ENCODE measurements at places on chromosomes 11 and 22. TPM values are rescaled to one million over a fixed set of nuclear protein-coding genes. Genes with fewer than 3 reads are reported as not detected.
A peak's percentile ranks its signal among the peaks of the same experiment; 100 is the strongest.

DNA sequence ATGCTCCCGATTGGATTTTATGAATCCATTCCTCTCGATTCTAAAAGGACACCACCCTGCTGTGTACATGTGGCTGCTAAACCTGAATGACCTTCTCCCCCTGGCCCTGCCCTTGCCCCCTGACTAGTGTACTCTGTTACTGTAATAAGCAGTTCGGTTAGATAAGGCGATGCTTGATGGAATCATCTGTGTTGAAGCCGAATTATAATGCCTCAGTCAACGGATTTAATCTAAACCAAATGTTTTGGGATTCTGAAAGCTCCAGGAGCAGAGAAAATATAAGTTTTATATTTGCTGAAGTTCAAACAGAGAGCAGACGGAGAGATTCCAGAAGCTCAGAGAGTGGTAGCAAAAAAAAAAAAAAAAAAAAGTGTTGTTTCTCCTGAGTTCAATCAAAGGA lies 275.4 kb upstream of the MPPED2 start:
- DNase-seq = no peak

DNA sequence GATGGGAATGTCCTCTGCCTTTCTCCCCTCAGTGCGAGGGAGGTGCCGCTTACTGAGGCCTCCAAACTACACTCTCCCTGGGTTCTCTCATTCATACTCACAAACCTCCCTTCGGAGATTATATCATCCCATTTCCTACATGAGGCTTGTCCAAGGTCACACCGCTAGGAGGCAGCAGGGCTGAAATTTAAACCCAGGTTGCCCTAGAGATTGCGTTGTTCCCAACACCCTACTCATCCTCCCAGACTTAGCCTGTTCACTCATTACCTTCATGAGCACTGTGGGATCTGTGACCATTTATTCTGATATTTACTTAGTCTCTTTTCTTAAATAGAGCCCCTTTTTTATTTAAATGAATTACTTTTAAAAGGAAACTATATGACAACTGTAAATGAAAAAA lies 31.1 kb downstream of the SDHAF2 start:
- DNase-seq = no peak

DNA sequence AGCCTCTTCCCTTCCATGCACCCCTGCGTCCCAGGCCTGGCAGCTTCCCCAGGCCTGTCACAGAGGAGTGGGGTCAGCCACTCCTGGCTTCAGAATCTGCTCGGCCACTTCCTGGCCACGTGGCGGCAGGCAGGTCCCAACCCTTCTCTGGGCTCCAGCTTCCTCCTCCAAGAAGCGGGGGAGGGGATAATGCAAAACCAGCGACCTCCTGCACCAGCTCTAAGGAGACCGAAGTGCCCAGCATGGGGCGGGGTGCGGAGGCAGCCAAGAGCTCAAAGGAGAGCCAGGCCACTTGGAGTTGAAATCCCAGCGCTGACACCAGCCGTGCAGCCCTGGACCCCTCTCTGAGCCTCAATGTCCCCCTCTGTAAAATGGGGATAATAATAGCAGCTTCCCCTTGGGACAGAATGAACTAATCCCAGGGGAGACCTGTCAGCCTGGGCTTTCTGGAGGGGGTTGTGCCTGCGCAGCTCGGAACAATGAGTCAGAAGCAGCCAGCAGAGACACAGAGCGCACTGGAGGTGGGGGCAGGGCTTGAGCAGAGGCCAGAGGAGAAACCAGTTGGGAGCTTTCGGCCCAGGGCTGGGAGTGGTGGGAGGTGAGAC lies 22.8 kb upstream of the PICK1 start:
- peak; percentile 70 for DNase-seq

GRCh38 chr22:48905206-48905975 lies 922.3 kb downstream of the BRD1 start:
- peak; percentile 23 for DNase-seq

DNA sequence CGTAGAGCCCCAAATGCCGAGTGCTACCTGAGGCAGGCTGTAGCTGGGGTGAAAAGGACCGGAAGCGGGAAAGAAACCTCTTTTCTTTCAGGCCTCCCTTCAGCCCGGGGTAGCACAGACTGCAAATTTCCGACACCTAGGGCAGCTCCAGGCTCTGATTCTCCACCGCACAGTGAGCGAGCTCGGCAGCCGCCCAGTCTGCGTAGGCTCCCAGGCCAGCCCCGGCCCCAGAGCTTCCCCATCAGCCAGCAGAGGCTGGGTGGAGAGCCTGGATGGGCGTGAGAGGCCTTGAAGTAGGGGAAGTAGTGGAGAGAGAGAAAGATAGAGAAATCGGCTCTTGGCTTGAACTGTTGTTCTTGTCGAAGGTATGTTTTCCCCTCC lies 9.3 kb upstream of the PAX6 start:
- no peak for DNase-seq

GRCh38 chr11:118341815-118342489 lies 553 bp downstream of the CD3D start:
- no peak for DNase-seq

- no peak for DNase-seq
Measured at GRCh38 chr22:50628543-50629134, 687 bp upstream of the ARSA start.

DNA sequence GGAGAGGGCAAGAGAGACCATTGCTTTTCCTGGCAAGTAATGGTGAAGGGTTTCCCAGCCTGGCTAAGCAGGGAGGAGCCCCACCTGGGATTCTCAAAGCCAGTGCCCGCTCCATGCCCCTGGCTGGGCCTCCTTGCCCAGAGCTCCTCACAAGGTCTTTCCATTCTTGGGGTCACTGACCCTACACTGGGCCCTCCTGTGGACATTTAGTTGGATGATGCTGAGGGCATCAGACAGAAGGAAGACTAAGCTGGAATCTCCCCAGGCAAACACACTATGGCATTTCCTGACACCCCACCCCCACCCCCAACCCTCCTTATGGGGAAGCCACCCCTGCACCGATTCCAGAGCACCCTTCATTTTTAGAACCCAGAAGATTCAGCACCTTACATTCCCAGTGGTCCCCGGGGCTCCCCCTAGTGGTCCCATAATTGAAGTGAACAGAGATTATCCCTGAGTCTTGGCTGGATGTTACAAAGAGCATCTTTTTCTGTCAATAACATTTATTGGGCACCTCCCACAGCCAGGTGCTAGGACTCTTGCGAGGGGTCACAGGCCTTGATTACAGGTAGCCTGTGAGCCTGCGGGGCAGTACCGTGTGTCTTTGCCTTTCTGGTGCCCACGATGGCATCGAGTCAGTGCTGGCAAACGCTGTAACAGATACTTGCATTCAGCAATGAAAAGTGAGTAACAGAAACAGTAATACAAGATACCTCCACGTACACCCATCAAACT lies 548.5 kb downstream of the BUD13 start:
- DNase-seq = peak; percentile 24

GRCh38 chr11:6315811-6316425 lies 4.4 kb downstream of the CAVIN3 start:
- DNase-seq = peak; percentile 60

DNA sequence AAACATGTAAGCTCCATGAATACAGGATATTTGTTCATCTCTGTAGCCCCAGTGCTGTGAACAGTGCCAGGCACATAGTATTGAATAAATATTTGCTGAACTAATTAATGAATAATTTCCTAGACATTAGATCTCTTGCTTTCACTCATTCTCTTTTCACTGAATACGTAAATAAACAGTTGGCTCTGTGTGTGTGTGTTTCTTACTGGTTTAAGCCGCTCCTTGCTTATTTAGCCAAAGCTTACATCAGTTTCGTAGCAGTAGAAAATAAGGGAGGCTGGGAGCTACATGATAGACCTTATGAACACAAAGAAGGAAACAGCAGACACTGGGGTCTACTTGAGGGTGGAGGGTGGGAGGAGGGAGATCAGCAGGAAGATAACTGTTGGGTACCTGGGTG lies 17.2 kb downstream of the KREMEN1 start:
- DNase-seq = no peak

DNA sequence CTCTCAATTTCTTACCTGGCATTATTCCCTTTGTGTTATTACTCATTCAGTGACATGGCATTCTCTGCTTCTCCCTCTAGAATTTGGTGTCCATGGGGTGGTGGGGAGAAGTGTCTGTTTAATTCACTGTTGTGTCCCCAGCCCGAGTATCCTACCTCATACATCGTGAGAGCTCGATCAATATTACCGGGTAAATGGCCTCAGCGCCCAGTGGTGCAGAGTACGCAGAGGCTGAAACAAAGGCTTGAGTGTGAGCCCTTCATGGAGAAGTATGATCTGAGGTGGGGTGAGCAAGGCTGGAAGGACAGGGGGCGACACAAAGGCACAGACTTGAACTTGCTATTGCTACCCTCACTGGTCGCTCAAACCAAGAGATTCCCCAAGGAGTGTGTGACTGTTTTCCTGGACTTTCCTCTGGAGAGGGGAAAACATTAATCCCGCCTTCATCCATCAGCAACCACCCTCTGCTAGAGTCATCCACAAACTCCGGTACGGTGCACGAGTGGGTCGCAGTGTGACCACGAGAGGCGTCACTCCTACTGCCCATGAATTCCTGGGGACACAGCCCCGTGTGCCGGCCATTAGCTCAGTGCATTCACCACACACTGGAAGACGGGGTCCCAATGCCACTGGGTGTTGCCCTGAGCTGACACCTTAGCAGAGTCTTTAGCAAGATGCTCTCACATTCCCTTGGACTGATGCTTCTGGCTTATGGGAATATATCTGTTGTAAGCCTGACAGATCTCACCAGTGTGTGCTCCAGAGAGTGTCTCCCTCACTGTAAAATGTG lies 35.0 kb upstream of the CCND1 start:
- no peak for DNase-seq

GRCh38 chr22:43207849-43208702 lies 21.1 kb upstream of the TTLL12 start:
- DNase-seq = no peak

- DNase-seq = no peak
Measured at GRCh38 chr22:17315310-17315709, 54.0 kb upstream of the CECR2 start.

DNA sequence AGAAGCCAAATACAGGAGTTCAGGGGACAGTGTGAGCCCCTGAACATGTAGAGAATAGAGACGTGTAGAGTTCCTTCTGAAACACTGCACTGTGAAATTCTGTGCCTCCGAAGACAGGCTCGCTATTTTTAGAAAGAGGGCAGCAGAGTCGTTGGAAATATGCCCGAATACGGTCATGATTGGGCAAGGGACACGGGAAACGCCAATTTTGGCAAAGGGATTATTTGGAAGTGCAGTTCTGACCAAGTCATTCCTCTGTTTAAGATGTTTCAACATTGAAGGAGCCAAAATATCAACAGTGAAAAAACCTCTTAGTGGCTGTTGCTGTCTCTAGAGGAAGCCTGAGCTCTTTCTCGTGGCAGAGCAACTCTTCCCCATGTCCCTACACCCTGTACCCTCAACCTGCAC lies 9.5 kb upstream of the CBX6 start:
- DNase-seq = peak; percentile 81

GRCh38 chr11:81869351-81870065 lies 864.2 kb downstream of the FAM181B start:
- DNase-seq = no peak

DNA sequence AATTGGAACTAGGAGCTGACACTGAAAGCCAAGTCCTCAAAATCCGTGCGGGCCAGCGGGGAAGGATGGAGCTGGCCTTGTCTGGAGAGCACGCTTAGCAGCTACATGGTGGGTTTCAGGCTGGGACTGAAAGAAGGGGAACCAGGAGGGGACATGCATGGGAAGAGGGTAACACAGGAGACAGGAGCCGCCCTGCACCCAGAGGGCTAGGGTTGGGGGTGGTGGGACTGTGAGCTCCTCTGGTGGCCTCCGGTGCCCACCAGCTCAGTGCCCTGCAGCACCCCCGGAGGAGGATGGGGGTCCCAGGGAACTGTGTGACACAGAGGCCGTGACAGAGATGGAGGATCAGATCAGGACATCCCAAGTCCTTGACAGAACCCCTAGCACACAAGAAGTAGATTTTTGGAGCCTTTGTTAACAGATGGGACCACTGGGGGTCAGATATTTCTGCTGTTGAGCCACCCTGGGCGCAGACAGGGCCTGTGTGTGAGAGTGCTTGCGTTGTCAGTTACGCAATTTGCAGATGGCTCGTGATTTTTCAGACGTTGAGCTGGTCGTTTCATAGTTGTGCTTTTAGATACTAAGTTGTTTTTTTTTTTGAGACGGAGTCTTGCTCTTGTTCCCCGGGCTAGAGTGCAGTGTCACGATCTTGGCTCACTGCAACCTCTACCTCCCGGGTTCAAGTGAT lies 21.3 kb upstream of the GRAMD4 start:
- no peak for DNase-seq

- DNase-seq = no peak
Measured at GRCh38 chr11:66846671-66847091, 3.4 kb downstream of the RCE1 start.

DNA sequence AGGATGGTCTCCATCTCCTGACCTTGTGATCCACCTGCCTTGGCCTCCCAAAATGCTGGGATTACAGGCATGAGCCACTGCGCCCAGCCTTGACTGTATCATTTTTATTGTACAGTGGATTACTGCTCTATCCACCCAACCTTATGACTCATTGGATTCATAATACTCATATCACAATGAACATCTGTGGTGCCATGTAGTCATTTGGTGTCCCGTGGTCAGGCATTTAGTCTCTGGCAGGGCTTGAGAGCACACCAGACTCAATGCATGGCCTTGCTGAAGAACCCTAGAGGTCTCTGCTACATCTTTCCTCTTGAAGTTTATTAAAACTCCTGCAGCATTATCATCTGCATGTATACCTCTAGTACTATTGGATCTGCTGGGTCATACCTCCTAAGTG lies 98.0 kb upstream of the LDLRAD3 start:
- no peak for DNase-seq

GRCh38 chr11:79510960-79511359 lies 70.1 kb upstream of the TENM4 start:
- no peak for DNase-seq

DNA sequence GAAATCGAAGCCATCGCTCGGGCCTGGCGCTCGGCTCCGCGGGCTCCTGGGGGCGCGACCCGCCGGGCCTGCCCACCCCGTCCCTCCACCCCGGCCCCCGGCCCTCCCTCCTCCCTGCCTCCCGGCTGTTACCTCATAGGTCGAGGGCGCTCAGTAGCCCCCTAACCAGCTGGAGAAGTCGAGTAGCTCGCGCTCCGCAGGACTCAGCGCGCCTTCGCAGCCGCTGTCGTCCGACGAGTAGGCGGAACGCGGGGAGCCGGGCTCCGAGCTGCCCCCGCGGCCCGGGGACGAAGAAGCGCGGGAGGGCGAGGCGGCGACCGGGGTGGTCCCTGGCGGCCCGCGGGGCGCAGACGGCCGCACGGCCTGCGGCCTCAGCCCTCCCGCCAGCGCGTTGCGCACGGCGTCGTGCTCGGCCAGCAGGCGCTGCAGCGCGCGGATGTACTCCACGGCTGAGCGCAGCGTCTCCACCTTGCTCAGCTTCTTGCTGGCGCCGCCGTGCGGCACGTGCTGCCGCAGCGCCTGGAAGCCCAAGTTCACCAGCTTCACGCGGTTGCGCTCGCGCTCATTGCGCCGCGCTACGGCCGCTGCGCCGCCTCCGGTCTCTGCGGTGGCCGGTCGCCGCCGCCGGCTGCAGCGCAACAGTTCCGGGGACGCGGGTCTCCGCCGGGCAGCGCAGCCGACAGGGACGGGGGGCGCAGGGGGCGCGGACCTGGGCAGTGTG lies 627 bp downstream of the ASCL2 start:
- DNase-seq = peak; percentile 48

GRCh38 chr11:76699451-76700091 lies 29.0 kb upstream of the LRRC32 start:
- no peak for DNase-seq

The HSPB2 gene
- total RNA-seq = not detected

The ARHGEF17 gene
- 46.7 TPM for total RNA-seq

The C11orf54 gene
- total RNA-seq = 39.8 TPM

The MRPL16 gene
- total RNA-seq = 30.0 TPM

The RAB3IL1 gene
- 53.8 TPM for total RNA-seq

The ANGPTL5 gene
- 21.7 TPM for total RNA-seq

The HBE1 gene
- not detected for total RNA-seq

The SHISAL1 gene
- 0.72 TPM for total RNA-seq

The NAALADL1 gene
- total RNA-seq = 25.5 TPM

The ALKBH3 gene
- 30.6 TPM for total RNA-seq

The BIRC2 gene
- total RNA-seq = 31.3 TPM
